ENCODE measurements at places on chromosomes 4 and X.

- DNase-seq: peak; percentile 66
Measured at GRCh38 chr4:127782025-127782274, 172 bp upstream of the HSPA4L start.

DNA sequence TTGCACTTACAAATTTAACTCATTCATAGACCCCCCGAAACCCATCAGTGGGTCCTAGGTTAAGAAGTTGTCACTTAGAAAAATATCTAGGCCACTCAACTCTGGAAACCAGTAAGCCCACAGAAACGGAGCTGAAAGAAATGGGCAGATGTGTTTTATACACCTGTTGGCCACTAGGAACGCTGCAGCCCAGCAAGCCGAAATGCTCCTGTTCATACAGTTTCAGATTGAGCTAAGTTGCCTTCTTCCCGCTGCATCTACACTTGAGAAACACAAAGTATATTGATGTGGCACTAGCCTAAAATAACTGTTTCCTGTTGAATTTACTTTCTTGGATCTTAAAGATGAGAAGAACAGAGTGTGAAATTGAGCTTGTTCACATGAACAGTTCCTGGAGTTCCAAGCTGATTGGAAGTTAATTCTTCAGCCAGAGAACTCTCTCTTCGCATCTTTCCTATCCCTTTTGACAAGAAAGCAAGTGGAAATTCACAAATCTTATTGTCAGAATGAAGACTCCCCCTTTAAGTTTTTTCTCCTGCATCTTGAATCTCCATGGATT lies 174.1 kb downstream of the RBMX2 start:
- no peak for DNase-seq

DNA sequence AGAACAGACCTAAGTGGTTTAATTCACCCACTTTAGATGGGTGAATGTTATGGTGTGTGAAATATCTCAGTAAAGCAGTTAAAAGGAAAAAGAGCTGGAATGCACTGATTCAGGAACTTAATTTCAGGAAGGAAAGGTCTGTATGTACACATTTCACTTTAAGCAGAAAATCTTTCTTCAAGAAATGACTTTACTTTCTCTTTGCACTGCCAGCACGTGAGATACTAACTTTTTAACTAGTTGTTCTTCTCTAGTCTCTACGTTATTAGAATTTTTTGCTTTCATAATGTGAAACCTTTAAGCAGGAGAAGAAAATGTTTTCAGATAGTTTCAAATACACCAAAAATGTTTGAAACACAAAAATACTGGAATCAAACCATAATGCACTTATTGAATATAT lies 18.8 kb downstream of the C4orf46 start:
- DNase-seq: no peak

- DNase-seq: no peak
Measured at GRCh38 chr4:186839122-186840037, 115.7 kb upstream of the FAT1 start.

GRCh38 chr4:85102606-85103005 lies 136.1 kb upstream of the WDFY3 start:
- no peak for DNase-seq

DNA sequence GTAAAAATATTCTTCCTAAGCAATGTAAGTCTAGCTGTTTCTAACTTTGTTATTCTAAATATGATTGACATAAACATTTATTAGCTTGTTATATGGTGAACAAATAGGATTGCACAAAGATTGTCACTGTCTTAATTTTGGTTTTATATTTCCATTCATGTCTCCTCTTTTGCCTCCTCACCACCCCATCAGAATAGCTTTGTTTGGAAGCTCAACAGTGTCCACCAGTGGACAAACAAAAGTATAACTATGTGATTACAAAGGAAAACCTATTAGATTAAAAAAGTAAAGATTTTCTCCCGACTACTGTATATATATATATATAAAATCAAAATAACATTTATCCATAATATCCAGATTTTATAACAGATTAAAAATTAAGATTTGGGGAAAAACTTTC lies 468.2 kb downstream of the ZIC3 start:
- no peak for DNase-seq

Measured in NCI-H187 (cell line).